Endothelial cell (in vitro differentiated cells): ENCODE measurements at places on chromosomes 3 and 15.

GRCh38 chr3:194396539-194396858 lies 2.6 kb downstream of the GP5 start:
- DNase-seq: no peak

GRCh38 chr3:105780107-105780506 lies 88.7 kb downstream of the CBLB start:
- DNase-seq: no peak

GRCh38 chr3:57544181-57545125 lies at the start of gene DNAH12:
Gene DNAH12 (minus strand): TSS chr3:57544344. CDS start chr3:57542870, 1,474 bp downstream.
- DNase-seq: peak; percentile 89

DNA sequence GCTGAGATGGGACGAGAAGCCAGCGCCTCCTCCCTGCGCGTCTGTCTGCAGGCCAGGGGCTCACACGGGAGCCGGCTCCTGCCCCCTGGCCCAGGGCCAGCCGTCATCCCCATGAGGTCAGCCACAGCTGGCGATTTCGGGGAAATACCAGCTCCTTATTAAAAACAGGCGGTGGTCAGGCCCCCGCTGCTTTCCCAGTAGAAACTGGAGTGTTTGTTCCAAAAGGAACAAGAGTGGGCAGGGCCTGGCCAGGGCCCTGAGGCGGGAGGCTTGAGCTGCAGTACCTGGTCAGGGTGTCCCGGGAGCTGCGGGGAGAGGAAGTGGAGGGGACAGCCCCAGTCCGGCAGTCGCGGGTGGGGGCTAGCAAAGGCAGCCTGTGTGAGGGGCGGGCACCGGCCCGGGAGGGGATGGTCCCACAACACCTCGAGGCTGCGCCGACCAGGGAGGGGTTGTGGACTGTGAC lies 17.8 kb downstream of the MYL3 start:
- peak; percentile 2 for DNase-seq

DNA sequence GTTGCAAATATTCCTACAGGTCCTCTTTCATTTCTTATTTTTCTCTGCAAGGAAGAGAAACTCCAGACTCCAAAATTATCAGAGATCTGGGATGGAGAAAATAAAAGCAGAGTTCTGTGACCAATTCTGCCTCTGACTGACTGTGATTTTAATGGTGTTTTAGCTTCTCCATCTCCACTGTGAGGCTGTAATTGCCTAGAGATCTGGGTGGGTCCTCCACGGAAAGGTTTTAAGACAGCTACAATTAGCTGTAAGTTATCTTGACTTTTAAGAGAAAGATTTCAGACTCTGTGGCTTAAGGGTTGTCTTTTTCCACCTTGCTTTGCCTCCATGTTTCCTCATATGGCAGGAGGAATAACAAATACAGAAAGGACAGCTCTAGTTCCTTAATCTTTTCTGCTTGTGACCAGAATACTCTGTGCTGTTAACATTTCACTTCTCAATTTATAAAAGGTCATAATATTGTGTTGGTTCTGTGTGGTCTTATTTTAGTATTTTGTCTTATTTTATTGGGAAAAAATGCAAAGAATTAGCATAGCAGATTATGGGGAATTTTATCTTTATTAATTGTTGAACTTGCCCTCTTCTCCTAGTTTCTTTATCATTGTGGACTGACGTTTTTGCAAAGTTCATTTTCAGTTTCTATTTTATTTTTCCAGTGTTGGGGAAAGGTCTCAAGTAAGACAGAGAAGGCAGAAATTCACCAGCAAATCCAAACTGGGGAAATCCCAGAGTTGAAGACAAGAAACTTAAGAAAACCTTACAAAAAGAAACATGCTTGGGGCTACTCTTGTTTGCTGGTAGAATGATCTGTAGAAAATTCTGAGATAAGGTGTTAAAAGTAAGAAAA lies 157.9 kb downstream of the RAP2B start:
- DNase-seq: no peak

DNA sequence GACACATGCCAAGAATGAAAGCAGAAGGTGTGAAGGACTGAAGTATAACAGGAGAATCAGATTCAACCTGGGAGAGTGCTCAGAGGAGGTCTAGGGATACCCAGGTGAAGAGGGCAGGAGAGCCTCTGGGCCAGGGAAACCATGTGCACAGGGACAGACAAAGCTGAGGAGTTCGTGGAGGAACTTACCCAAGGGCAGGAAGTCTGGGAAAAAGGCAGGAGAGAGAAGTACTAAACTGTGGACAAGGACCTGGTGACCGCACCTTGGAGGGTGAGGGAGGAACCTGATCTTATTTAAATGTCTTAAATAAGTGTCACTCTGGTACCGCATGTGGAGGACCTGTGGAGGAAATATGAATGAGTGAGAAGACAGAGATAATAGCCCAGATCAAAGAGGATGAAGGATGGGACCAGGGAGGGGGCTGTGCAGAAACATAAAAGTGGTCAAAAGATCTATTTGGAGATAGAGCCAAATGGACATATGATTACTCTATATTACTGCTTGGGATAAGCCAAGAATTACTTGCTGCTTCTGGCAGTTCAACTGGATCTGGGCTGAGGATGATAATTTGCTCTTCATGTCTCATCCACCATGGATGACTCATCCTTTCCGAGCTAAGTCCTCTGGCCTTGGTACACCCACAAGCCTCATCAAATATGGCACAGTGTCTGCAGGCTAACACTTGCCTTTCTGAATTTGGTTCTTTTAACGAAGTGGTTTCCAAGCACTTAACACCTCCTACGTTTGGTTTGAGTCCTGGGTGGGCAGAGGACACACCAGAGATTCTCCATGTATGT lies 116.9 kb upstream of the NMNAT3 start:
- DNase-seq: no peak

- peak; percentile 8 for DNase-seq
These were observed 269.8 kb downstream of the SV2B start for GRCh38 chr15:91369823-91370222.
